ENCODE measurements at places on chromosomes 1 and 21.

DNA sequence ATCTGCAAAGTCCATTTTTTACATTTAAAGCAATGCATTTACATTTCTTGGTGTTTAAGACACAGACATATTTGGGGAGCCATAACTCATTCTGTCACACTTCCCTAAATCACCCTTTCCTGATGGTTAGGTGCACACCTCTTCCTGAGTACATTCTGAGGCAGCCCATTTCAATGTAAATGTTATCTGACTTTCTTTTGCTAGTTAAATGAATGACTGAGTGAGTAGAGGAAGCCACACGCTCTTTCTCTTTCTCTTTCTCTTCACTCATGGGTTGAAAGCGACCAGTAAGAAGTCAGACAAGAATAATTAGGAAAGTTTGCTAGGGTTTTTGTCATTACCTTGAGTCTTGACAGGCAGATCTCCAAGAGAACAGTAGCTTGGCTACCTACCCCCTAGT is 143.1 kb downstream of the S1PR1 start:
- no peak for DNase-seq

DNA sequence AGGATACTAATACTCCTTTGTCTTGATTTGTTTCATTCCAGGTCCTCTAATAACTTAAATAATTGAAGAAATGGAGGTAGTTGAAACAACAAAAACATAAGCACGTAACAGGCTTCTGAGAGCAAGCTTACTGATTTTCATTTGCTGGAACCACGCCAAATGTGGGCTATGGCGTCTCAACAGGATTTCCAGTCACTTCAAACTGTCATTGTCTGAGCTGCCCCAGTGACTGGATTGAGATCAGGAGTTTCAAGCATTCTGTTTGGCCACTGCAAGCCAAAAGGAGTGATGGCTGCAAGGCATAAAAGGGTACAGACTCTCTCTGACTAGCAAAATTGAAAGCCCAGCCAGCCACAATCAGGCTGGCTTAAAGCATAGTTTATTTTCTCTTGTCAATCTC is 289.9 kb downstream of the DPYD start:
- DNase-seq: no peak

DNA sequence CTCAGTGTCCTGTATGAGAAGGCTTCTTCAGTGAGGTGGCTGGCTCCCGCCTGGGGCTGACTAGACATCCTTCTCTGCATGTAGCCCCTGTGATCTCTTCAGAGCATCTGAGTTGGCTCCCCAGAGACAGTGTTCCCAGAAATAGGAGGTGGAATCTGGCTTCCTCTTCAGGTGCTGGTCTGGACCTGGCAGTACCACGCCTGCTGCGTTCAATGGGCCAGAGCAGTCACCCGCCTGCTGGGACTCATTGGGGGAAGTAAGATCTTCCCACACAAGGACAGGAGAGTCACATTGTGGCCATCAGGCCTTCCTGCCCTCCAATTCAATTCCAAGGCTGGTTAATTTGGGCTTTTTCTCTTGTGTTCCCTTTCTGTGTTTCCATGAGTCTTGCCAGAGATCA is 51.0 kb downstream of the ADARB1 start:
- DNase-seq: no peak

DNA sequence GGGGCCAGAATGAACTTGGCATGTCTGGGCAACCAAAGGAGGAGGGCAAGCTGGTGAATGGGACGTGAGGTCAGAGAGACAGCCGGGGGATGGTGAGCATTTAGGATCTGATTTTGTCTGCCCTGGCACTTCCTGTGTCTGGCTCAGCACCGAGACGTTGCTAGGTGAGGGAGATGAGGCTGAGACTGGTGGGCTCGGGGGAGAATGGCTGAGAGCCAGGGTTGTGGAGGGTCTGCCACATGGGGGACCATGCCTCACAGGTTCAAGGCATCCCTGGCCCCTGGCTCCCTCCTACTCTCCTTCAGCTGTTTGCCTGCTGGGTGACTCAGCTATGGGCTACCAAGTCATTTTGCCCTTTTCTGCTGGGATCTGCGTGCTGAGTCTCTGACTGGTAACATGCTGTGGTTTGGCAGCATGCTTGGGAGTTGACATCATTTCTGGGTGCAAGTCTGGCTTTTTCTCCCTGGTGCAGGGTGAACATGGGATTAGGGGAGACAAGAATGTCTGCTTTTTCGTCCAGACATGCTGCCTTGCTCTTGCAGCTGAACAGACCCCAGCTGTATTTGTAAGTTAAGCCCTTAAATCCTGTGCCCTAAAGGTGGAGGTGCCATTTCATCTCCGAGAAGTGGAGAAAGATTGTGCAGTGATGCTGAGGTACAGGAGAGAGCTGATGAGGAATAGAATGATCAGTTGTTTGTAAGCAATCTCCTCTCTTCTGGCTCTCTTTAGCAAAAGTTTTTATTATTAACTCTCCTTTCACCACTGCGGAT is 17.6 kb downstream of the GALNT2 start:
- DNase-seq: peak; percentile 97

- DNase-seq: no peak
These were observed 1.2 kb downstream of the RXRG start for GRCh38 chr1:165443539-165444311.

DNA sequence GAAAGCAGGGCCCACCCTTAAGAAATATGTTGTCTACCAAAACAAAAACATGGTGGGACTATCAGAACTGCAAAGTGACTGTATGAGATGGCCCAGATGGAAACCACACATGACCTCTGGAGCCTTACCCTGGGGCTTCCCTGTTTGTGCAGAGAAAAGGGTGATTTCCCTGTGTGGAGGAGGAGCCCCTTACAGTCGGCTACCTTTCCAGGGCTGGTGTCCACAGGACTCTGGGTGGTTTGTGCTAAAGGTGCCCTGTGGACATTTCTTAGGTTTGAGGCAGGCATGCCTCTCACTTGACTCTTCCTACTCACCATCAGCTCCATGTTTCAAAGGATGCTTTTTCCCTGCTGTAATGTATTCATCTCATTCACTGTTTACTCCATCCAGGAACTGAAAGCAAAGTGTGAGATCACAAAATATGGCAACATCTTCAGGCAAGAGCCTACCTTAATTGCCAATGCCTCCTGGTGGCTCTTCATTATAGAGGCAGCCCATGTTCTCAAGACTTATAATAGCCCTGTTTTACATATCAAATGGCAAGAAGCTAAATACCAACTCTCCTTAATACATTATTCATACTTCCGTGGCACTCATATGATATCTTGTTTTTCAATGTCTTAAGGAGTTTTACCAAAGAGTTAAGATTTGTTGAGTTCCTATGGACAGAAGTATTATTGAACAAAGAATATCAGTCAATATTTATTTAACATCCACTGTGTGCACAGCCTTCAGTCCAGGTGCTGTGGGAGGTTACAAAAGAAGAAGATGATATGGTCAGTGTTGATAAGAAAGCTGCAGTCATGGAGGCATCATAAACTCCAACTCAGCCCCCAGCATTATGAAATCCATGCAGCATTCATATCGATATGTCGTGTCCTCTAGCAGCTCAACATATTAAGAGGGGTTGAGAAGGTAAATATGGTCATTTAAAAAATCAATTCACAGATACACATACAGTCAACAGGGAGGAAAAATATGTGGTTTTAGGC is 15.5 kb upstream of the TFF3 start:
- DNase-seq: no peak

GRCh38 chr1:161982507-161982895 is 41.2 kb downstream of the OLFML2B start:
- DNase-seq: no peak

All from AG10803 (cell line).